ENCODE measurements at places on chromosomes 1 and 21.

DNA sequence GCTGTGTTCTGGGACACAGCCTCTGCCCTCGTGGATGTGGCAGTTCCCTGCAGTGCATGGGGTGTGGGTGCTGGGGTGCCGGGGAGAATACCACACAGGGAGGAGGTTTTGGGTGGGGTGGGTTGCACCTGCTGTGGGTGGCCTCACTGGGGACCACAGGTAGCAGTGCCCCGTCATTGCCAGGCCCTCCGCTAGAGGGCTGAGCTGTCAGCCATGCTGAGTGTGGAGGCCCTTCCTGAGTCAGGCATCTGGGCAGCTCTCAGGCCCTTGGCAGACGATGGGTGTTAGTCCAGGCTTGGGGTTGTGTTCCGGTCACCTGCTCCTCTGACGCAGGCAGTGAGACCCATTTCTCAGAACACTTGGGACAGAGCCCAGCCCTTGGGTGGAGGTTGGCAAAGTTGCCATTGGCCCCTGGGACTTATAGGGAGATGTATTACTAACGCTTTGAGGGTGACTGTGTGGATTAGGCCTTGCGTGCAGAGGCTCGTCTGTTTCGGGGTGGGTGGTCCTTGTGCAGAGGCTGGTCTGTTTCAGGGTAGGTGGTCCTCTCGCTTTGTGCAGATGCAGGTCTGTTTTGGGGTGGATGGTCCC lies 23.9 kb downstream of the PCNT start:
- no peak for DNase-seq

DNA sequence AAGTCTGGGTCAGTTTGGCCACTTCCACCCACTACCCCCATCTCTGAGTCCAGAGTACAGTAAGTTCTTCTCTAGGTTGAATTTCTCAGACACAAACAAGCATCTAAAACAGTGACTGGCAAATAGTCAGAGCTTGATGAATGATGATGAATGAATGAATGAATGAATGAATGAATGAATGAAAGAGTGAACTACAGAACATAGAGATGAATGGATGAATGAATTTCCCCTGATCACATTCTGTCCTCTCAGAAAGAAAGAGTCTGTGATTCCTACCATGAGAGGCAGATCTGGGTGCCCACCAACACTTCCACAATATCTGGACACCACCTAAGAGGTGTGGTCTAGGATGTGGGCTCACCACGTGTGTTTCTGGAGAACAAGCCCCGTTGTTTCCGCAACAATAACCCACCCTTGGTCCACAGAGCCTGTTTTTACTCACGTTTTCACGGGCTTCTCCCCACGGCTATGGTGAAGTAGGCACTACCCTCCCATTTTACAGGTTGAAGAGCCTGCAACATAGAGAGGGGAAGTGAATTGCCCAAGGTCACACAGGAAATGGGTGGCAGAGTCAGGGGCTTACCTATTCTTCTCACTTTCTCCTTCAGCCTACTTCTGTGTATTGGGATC lies 40.2 kb upstream of the IFFO2 start:
- DNase-seq, result no peak

- no peak for DNase-seq
Measured at GRCh38 chr1:83077411-83077810, 921.5 kb downstream of the TTLL7 start.

DNA sequence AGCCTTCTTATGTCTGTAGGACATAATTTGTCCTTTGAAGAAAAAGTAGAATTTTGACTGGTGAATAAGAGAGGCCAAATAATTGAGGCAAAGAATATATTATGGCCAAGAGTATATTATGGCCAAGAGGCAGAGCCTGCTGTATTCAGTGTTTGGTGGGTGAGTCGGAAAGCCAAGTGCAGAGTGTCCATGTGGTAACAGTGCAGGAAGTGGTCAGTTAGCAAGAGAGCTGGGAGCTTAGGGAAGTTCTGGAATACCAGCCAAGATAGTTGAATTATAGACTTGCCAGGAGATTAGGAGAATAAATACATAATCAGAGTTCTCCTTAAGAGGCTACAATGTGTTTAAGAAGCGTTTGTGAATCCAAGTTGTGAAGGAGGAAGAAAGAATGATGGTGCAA lies 131.5 kb upstream of the LMO4 start:
- DNase-seq, result peak; percentile 72

- no peak for DNase-seq
Measured at GRCh38 chr1:186996816-186997215, 168.1 kb downstream of the PLA2G4A start.

- no peak for DNase-seq
Measured at GRCh38 chr1:234000557-234001041, 96.1 kb downstream of the SLC35F3 start.
